A673 (cell line): ENCODE measurements at places on chromosomes 2 and 18. TPM values are rescaled to one million over a fixed set of nuclear protein-coding genes. Genes with fewer than 3 reads are reported as not detected.

- no peaks in the 10 kb centered on the region for H3K36me3 ChIP-seq
- DNase-seq: no peak
- H3K4me3 ChIP-seq: no peak overlapping the region
- no peaks in the 10 kb centered on the region for H3K27me3 ChIP-seq
- no peaks in the 10 kb centered on the region for H3K4me1 ChIP-seq
These were observed 151.0 kb upstream of the GATA6 start for GRCh38 chr18:22018366-22018765.

DNA sequence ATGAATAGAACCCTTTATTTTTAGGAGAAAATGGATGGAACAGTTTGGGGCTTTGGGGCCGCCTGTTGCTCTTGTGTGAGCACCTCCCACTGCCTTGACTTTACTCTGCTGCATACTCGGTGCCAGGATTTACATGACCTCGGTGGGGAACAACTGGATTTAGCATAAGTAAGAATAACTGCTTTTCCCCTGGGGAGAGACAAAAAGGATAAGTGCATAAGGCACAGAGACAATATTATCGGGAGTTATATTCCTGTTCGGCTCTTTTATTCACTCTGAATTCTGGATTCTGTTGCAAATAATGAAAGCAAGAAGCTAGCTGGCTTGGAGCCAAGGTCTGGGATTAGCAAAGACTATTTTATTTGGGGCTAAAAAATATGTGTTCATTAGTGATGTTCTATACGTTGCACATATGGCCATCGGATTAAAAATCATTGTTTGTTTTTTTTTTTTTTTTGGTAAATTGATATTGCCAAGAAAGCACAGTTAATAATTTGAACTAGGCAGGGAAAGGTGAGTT is 69.8 kb downstream of the CYBRD1 start:
- peak; percentile 73 for DNase-seq
- no peak overlapping the region for H3K27ac ChIP-seq
- no peaks in the 10 kb centered on the region for H3K27me3 ChIP-seq
- peak overlapping the region; percentile 30 for H3K4me3 ChIP-seq

DNA sequence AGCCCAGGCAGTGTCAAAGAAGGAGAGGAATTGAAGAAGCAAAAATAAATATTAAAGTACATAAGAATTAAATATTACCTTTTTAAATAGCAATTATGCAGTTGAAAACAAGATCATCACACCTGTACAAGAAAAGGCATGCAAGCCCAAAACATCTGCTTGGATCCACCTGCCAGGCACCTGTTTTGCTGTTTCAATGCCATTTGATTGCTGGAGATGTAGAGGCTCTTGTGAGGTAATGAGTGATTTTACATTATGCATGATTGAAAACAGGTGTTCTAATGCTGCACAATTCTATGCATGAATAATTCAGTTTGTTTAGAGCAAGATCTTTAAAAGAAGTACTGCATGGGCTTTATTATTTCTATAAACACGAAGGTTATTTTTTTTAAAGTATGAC is 700.6 kb upstream of the ZEB2 start:
- H3K27ac ChIP-seq: no peak overlapping the region
- DNase-seq: no peak
- no peaks in the 10 kb centered on the region for H3K36me3 ChIP-seq
- H3K4me3 ChIP-seq: no peak overlapping the region
- H3K27me3 ChIP-seq: no peaks in the 10 kb centered on the region

GRCh38 chr2:215522237-215522636 is 86.4 kb upstream of the FN1 start:
- H3K27me3 ChIP-seq: no peaks in the 10 kb centered on the region
- H3K4me3 ChIP-seq: no peak overlapping the region

DNA sequence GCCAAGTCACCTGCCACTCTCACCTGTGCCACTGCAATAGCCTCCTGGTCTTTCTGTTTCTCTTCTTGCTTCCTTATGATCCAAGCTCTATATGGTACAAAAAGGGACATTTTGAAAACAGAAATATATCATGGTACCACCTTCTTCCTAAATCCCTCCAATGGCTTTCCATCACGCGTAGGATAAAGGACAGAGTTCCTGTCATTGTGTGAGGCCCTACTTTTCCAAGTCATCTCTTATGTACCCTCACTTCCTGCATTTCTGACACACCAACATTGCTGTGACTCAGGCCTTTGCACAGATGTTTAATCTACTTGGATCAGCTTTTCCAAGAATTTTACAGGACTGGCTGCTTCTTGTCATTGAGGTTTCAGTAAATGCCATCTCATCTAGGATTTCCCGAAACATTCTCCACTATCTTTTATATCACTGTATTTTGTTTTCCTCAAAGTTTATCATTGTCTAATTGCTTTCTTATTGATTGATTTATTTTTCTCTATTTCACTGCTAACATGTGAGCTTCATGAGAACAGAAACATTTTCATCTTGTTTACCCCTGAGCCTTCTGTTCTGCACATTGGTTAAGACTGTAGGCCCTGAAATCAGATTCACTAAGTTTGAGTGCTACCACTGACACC is 426.1 kb upstream of the FANCL start:
- no peak for DNase-seq
- H3K27ac ChIP-seq: no peak overlapping the region
- H3K4me1 ChIP-seq: no peaks in the 10 kb centered on the region
- no peaks in the 10 kb centered on the region for H3K36me3 ChIP-seq

DNA sequence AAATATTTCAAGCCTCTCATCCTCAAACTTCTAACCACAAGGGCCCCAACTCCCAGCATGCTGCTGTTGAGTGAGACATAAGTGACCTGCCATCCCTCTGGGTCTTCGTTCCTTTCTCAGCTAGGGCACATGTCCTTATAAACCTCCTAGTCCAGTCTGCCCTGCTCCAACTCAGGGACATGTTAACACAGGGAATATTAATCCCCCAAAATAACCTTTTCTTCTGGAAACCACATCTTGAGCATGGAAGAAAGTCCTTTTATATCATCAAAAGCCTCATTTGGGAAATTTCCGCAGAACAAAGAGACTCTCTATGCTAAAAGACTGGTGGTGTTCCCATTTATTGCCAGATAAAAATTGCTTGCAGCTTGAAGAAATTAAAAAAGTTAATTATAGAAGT is 14.4 kb downstream of the TNP1 start:
- no peaks in the 10 kb centered on the region for H3K36me3 ChIP-seq
- DNase-seq: no peak
- H3K4me1 ChIP-seq: no peaks in the 10 kb centered on the region
- H3K4me3 ChIP-seq: no peak overlapping the region
- no peak overlapping the region for H3K27ac ChIP-seq

DNA sequence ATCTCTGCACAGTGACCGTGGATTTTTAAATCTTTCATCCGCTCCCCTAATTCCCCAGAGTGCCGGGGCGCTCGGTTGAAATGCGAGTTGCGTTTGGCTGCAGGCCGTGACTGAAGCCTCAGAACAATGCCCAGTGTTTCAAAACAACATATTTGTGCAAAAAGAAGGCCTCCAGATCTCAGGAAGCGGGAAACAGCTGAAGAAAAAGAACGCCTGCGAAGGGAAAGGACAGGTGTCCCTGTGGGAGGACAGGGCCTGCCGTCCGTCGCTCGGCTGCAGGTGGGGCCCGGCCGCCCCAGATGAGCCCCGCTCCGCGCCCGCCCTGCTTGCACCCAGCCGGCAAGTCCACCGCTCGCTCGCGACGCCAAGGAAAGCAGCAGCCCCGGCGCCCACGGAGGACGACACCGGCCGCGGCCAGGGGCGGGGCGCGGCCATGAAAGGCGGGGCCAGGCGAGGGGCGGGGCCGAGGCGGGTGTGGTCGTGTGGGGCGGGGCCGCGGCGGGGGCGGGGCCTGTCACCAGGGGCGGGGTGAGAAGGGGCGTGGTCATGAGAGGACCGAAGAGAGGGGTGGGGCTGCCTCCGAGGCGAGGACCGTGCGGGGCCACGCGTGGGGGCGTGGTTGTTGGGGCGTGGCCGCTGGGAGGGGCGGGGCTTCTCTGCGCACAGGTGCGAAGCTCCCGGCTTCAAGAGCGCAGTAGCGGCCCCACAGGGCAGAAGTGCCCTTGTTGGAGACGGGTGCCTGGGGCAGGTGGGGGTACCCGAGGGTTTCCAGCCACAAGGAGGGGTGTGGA is 17.6 kb upstream of the BOK start:
- no peaks in the 10 kb centered on the region for H3K27me3 ChIP-seq
- peak overlapping the region; percentile 46 for H3K4me3 ChIP-seq
- peak; percentile 75 for DNase-seq
- no peaks in the 10 kb centered on the region for H3K36me3 ChIP-seq
- peaks cover 20% of the 10 kb centered on the region for H3K4me1 ChIP-seq
- no peak overlapping the region for H3K27ac ChIP-seq

DNA sequence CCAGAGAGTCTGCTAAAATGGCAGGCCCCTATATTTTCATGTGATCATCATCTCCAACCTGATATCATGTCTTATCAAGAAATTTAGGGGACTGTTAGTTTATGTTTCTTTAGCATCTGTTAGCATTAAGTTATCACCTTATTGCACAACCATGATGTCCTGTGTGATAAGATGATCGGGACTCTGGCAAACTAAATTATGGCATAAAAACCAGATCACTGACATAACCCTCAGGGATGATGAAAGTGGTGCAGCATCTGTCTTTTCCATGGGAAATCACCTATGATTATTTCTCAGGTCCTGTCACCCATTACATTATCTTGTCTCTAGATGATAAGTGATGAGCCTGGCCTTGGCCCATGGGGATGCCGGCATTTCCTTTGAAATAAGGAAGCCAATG is 458.6 kb upstream of the DCC start:
- H3K4me3 ChIP-seq: no peak overlapping the region
- H3K36me3 ChIP-seq: no peaks in the 10 kb centered on the region
- H3K27me3 ChIP-seq: no peaks in the 10 kb centered on the region
- no peaks in the 10 kb centered on the region for H3K4me1 ChIP-seq
- H3K27ac ChIP-seq: no peak overlapping the region
- DNase-seq: no peak

The SERPINB13 gene
- total RNA-seq: 0.49 and 0.50 TPM in 2 replicates

The C2orf42 gene
- total RNA-seq: 15.3 and 17.0 TPM in 2 replicates

The CNTNAP5 gene
- total RNA-seq: not detected in 2 replicates

The GRB14 gene
- total RNA-seq: 0.55 and 0.73 TPM in 2 replicates
